ENCODE measurements at places on chromosomes 16 and 17. TPM values are rescaled to one million over a fixed set of nuclear protein-coding genes. Genes with fewer than 3 reads are reported as not detected.

HSF4 gene
- 73.3 TPM for total RNA-seq

CDH3 gene
- 2.1 TPM for total RNA-seq

ST6GALNAC2 gene
- not detected for total RNA-seq

MMP2 gene
- total RNA-seq = not detected

KRTAP1-5 gene
- not detected for total RNA-seq

RPS2 gene
- 5,598 TPM for total RNA-seq

HSPB9 gene
- total RNA-seq = 0.41 TPM

METRNL gene
- 23.3 TPM for total RNA-seq

E4F1 gene
- 21.1 TPM for total RNA-seq

NTN3 gene
- not detected for total RNA-seq

PLA2G10 gene
- total RNA-seq = not detected

DDX28 gene
- 17.3 TPM for total RNA-seq

PIRT gene
- total RNA-seq = not detected

WDR90 gene
- total RNA-seq = 90.7 TPM

PPP1R27 gene
- not detected for total RNA-seq

PSMD12 gene
- 89.1 TPM for total RNA-seq

TBC1D3G gene
- total RNA-seq = not detected

TSNAXIP1 gene
- 0.47 TPM for total RNA-seq

ENPP7 gene
- total RNA-seq = not detected

SCN4A gene
- 0.23 TPM for total RNA-seq

Data from activated CD8-positive, alpha-beta T cell treated with anti-CD3 and anti-CD28 coated beads for 36 hours (primary cell).